Mucosa of gallbladder (tissue), 1 donor: ENCODE measurements at places on chromosomes 1 and 21. TPM values are rescaled to one million over a fixed set of nuclear protein-coding genes. Genes with fewer than 3 reads are reported as not detected.

Gene TMEM240
- 4.7 TPM for total RNA-seq

Gene LRP8
- total RNA-seq = 3.5 TPM

- no peak for DNase-seq
Observed at GRCh38 chr1:148333875-148334338, 149.2 kb downstream of the PPIAL4G start.

GRCh38 chr1:24536391-24536840 lies 19.5 kb upstream of the NCMAP start:
- DNase-seq = peak; percentile 48

DNA sequence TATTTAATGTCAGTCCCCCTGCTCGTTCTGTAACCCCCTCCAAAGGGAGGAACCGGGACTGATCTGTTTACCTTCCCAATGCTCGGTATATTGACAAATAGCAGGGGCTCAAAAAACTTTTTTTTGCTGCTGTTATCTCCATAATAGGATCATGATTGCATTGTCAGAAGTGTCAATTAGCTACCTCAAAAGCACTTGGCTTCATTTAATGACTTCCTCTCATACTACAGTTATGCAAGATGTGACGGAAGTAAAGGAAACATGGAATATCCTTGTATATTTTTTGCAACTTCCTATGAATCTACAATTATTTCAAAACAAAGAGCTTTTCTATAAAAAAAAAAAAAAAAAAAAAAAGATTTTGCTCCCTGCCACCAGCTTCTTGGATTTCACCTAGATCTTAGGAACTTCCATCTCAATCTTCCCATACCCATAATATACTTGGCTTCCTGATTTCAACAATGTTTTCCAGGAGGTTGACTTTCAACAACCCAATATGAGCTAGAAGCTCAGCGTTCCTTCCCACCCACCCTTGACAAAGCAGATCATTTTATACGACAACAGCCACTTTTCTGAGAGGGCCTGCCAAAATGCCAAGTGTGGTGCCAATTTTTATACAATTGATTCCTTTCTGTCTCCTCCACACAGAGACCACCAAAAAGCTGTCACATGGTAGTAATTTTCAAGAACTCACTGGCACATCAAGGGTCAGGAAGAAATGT lies 71.7 kb downstream of the SETD4 start:
- DNase-seq = no peak

- DNase-seq = no peak
Observed at GRCh38 chr1:235239851-235240250, 78.8 kb upstream of the RBM34 start.
